ENCODE measurements at places on chromosomes 5 and 9. TPM values are rescaled to one million over a fixed set of nuclear protein-coding genes. Genes with fewer than 3 reads are reported as not detected.

- no peak for DNase-seq
Measured at GRCh38 chr5:179975713-179976134, 68.0 kb upstream of the TBC1D9B start.

DNA sequence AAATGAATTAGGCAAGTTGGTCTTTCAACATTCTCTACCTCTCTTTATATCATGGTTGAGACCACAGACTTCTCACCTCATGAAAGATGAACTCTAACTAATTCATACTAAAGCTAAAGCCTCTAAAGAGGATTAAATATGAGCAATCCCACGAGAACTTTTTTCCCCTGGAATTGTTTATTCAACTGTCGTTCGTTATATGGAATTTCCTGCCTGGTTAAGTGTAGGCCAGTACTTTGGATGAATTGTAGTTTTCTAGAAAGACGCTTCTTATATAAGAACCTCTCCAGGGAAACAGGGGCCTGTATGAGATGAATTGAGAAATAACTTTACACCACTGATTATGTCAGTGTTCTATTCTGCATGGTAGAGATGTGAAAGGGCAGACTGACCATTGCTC lies 42.9 kb downstream of the PDCD1LG2 start:
- DNase-seq: no peak

GRCh38 chr9:98838155-98838867 lies 30.8 kb downstream of the GALNT12 start:
- DNase-seq: no peak

DNA sequence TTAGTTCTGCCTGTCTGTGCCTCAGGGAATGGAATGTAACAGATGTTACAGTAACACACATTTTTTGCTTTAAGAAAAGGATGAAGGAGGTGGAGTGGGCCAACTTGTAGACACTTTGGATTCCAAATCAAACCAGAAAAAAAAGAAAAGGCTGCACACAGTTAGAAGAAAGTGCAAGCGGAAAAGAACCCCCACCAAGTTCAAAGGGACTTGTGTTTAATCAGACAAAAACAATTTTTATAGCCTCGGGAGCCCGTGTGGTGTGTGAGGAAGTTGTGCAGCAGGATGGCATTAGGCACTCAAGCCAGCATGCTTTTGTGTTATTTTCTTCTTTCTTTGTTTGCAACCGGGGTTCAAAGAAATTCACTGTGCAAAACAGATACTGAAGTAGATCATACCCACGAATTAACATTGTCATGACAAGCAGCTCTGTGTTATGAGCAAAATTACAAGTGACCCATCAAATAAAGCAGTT lies 189.5 kb downstream of the SEMA5A start:
- no peak for DNase-seq

GRCh38 chr9:136141682-136142413 lies 23.2 kb upstream of the TMEM250 start:
- DNase-seq: no peak

DNA sequence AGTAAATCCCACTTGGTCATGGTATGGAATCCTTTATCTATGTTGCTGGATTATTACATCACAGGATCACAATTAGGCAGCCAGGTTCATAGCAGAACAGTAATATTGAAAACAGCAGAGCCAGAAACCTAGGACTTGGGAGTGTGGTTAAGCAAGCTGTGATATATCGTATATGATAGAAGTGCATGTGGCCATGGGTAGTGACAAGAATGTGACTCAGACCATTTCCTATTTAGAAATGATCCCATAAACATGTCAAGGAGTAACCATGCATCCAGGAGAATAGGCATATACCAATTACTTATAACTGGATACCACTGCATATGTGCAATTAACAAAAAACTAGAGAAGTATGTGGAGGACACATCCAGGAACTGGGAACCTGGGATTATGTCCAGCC lies 31.2 kb downstream of the AMBP start:
- no peak for DNase-seq

DNA sequence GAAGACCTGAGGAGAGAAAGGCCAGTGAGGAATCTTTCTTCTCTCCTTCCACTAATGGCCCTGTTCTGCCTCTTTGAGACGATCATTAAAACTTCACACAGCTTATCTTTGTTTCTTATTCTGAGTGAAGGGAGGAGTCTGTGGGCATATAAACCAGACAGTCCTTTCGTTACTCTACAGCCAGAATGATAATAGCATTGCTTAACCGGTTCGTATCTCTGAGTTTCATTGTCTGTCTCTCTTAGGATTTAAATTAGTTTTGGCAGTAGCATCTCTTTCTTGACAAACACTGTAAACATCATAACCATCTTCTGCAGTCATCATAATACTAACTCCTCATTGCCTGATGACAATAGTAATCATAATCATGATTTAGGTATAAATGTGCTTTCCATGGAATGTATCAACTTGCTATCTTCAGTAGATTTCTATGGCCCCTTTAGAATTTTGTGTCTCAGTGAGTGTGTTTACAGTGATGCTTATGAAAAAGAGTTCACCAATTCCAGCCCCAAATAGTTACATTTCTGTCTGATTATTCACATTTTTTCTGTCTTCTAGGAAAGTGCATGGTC lies 618.8 kb upstream of the KLF4 start:
- DNase-seq: no peak

DNA sequence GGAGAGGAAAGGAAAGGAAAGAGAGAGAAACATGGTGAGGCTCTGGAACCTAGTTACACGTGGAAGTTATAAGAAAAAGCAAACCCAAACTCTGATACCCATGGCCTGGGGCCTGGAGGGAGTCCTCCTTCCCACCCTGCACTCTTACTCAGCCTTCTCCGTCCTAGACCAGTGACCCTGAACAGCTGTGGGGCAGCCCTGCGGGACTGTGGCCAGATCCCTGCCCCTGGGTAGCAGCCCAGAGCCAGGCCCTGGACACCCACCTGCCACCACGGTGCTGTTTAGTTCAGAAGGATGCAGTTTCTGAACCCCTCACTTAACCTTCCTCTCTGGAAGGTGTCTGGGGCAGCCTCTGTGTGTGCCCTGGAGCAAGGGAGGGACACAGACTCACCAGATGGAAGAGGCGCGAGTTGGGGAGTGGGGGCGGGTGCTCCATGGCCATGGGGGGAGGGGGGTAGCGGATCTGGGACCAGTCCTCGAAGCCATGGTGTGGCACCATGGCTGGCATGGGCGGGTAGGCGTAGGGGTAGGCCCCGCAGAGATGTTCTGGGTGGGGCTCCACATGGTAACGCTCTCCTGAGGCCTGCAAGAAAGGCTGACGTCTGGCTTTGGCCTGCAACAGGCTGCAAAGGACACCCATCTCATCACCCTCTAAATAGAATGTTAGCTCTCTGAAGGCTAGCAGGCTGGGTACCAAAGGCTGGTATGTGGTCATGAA lies 13.0 kb downstream of the GPX3 start:
- no peak for DNase-seq

GRCh38 chr5:29982457-29982856 lies 1211.0 kb upstream of the CDH6 start:
- no peak for DNase-seq

DNA sequence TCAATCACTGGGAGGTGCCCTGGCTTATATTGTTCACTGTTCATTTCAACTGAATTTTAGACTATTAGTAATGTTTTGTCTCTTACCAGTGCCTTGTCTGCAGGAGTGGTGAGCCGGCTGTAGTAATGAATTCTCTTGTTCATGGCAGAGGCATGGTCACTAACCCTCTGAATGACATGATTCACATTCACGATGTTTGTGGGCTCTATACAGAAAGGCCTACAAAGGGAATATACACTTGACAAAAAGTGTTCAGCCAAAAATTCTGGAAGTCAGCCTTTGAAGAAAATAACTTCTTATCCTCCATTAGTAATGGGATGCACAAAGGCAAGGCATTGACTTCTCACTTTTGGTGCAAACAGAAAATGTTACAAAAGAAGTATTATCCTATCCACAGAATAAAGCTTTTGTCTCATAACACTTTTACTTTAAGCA lies 39.6 kb downstream of the SLC38A9 start:
- DNase-seq: no peak

Gene TAF11L5
- total RNA-seq: not detected

Gene FRMD3
- total RNA-seq: 15.6 TPM

Gene C9orf78
- total RNA-seq: 44.1 TPM

Gene UNC13B
- 27.6 TPM for total RNA-seq

Gene IFNA14
- total RNA-seq: not detected

Gene LHX3
- not detected for total RNA-seq

Gene CFAP157
- 1.0 TPM for total RNA-seq

Data from omental fat pad (tissue), 4 donors.